ENCODE measurements at places on chromosomes 12 and 14.
A peak's percentile ranks its signal among the peaks of the same experiment; 100 is the strongest.

DNA sequence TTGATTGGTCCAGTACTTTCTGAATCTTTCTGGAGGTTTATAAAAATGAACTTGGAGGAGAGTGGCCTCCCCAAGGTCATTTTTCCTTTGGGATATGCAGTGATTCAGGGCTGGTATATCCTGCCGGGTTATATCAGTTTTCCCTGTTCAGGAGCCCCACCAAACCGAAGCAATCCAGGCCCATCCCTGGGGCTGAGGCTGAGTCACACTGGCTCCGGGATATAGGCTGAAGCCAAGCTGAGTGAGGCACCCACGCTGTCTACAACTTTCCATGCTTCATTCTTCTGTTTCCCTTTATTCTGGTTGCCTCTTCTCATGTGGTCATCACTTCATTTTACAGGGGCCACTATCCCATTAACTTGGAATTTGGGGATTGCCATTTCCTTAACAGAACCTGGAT is 3.4 kb downstream of the SSPN start:
- peak; percentile 76 for DNase-seq

GRCh38 chr12:109448707-109449390 is 28.3 kb downstream of the KCTD10 start:
- DNase-seq = no peak

DNA sequence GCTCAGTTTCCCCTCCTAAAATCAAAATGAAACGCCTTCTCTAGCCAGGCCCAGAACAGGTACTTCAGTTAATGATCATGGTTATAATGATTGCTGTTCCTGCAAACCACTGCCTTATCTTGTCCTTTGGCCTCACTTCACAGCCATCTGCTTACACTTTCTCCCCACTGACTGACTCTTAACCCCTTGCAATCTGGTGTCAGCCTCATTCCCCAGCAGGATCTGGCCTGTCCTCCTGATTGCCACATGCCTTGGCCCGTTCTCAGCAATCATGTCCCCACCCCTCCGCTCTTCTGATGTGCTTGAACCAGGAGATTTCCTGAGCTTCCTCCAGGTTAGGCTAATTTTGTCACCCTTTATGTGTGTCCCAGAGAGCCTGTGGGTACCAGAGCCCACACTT is 64.5 kb downstream of the KCNA1 start:
- no peak for DNase-seq

DNA sequence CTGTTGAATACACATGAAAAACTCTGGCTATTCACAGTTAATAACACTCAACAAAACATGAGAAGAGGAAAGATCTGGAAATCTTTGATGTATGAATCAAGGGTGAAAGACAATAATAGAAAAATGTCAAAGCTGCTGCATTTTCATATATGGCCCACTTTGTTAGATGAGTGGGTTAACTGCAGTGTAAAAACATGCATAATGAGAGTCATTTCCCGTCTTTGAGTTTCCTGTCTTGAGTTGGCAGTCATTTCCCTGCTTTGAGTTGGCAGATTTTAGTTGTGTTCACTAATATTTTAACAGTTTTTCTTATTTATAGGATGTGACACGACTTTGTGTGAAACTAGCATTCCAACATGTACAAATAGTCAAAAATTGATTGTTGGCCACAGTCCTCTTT is 87.9 kb upstream of the PTPRQ start:
- DNase-seq = no peak

GRCh38 chr14:96040828-96041371 is 1.7 kb downstream of the C14orf132 start:
- DNase-seq = no peak

- DNase-seq = no peak
These were observed 5.1 kb upstream of the TMEM179 start for GRCh38 chr14:104609666-104610065.

DNA sequence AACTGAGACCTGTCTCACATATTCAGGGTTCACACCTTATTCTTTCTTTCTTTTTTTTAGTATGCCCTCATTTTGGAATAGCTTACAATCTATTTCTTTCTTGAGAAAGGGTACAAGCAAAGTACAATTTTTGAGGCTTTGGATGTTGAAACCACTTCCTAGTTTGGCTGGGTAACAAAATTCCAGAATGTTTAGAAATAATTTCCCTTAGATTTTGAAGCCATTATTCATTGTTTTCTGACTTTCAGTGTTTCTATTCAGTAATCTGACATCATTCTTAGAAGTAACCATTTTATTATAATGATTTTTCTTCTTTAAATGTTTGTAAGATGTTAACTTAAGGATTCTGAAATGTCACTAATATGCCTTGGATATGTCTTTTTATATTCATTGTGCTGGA is 28.2 kb downstream of the ST8SIA1 start:
- DNase-seq = peak; percentile 37

DNA sequence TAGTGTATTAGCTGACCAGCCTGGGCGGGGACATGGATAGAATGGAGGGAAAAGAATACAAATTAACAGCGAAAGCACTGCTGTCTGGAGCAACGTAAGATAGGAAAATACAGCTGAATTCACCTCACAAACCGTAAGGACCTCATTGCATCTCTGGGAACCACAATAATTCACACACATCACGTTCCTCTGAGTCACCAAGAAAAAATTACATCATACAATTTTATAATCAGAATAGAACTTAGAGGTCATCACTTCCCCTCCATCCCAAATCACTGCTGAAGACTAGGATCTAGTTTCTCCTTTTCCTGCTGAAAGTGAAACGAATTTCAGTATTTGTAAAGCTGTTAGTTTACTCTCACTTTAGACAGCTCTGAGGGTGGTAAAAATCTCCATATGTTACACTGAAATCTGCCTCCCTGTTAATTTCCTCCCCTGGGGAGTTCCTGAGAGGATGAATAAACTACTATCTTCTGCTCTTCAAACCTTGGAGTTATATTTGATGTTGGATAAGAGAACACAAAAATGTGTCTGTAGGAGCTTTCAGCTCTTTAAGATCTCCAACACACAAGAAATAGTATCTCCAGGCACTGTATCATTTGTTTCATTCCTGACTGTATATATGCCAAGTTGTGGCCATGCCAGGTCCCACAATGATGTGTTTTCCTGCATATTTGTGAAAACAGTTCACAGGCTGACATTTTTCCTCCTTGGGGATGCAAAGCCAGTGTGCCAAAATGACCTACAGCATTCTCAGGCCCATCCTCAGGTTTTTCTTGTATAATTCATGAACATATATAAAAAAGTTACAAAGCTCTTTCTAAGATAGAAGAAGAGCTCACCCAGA is 63.8 kb upstream of the SSTR1 start:
- DNase-seq = peak; percentile 83

DNA sequence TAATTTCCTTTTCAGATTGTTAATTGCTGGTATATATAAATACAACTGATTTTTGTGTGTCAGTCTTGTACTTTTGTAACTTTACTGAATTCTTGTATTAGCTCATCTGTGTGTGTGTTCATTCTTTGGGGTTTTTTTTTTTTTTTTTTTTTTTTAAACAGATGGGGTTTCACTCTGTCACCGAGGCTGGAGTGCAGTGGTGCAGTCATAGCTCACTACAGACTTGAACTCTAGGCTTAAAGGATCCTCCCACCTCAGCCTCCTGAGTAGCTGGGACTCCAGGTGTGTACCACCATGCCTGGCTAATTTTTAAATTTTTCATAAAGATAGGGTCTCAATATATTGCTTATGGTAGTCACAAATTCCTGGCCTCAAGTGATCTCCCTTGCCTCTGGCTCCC is 68.0 kb downstream of the WNK1 start:
- no peak for DNase-seq

DNA sequence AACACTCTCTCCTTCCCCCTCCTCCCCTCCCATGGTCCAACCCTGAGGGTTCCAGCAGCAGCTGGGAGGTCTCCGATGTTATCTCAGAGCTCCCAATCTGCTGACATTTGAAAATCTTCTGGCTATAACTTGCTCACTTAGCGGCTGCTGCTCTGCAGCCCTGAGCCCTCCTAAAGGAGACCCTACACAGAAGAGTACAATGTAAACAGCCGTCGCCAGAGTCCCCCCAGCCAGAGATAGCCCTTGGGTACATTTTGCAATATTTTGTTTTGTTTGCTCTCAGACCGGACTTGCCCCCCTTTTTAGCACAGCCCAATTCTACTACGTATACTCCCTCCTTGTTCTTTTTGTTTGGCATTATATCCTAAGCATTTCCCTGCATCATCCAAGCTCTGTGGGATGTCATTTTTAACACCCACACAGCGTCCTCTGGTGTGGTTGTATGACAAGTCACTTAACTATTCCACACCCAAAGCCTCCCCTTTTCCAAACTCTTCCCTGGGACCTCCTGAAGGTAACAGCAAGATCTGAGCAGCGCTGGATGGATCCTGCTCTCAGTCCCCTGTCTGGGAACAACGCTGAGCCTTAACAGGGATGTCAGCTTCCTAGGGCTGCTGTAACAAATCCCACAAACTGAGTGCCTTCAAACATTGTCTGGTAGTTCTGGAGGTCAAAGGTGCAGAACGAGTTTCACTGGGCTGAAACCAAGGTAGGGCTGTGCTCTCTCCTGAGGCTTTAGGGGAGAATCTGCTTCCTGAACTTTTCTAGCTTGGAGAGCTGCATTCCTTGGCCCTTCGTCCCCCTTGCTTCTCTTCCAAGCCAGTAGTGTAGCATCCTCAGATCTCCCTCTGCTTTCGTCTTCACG is 25.3 kb upstream of the TCL1B start:
- no peak for DNase-seq

DNA sequence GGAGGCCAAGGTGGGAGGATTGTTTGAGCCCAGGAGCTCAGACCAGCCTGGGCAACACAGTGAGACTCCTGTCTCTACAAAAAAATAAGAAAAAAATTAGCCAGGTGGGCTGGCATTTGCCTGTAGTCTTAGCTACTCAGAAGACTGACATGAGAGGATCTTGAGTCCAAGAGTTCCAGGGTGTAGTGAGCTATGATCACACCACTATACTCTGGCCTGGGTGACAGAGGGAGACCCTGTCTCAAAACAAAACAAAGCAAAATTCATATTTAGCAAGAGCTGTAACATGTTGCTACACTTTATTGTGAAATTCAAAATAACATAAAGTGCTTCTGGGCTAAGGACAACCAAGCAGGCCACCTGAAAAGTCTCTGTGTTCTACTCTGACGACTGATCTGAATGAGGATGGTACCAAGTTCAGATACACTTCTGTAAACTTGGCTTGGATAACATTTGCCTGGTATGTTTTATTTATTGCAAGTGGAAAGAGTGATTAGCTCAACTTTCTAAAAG is 11.6 kb upstream of the STRN3 start:
- no peak for DNase-seq

DNA sequence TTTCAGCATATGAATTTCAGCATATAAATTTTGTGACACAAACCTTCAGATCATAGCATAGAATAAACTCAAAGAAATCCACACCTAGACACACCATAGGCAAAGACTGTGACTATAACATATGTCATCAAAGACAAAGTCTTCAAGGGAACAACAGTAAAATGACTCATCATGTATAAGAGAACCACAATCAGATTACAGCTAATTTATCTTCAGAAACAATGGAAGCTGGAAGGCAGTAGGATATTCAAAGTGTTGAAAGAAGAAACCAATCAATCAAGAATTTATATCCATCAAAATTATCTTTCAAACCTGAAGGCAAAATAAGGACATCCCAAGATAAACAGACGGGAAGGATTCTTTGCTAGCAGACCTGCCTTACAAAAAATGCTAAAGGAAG is 29.0 kb downstream of the DLK1 start:
- DNase-seq = no peak

DNA sequence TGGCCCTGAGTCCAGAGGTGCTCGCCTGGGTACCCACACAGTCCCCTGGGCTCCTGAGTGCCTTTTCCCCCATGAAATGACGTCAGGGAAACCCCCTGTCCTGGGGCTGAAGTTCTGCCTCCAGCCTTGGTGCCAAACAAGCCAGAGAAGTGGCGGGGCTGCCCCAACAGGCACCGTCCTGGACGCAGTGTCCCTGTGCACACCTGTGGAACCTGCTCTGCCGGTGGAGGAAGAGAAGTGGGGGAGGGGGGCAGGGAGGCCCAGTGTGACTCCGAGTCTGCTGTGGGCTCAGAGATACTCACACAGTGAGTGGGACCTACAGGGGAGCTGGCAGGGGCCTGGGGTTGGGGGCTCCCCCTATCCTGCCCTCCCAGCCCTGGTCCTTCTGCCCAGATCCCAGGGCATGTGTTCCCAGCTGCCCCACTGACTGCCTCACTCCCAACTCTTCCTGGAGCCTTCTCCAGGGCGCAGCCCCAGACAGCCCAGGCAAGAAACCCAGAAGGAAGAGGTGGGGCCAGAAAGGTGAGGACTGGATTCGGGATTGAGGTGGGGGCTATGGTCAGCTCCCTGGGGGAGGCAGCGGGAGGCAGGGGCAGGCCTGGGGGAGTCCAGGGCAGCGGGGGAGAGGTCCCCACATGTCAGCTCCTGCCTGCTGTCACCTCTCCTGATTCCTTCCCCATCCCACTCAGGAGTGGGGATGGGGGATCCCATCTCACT is 24.7 kb downstream of the CCDC85C start:
- DNase-seq = no peak

DNA sequence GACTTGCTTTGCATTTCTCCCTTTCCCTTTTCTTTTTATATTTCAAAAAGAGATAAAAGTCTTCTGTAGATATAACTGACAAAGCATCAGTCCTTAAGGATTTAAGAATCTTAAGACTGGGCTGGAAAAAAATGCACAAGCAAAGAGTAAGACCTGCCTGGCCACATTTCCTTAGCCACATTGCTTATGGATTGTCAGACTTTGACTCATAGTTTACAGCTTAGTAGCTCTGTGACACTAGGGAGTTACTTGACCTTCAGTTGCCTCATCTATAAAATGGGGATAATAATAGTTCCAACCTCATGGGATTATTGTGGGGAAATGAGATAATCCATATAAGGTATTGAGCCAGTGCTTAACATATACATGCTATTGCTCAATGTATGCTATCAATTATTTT is 66.4 kb upstream of the STK38L start:
- peak; percentile 93 for DNase-seq

DNA sequence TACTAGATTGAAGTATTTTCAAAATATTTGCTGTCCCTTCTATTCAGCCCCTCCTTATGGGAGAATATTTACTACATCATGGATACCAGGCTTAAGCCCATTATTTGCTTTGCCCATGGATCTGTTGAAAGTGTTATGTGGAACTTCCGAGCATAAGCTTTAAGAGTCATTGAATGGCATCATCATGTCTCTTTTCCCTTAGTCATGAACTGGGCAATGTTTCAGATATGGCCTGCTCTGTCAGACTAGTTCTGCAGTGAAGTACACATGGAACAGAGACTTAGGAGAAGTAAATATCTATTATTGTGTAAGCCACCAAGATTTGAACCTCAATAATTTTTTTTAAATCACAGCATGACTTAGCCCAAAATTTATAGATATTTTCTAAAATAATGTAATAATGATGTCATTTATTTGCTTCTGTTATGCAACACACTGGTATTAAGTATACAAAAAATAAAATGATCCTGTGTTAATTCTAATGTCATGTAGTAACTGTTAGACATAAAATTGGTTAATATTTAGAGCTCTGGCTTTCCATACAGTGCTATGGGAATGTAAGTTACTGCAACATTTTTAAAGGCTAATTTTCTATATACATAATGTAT is 1097.3 kb downstream of the SLC16A7 start:
- DNase-seq = no peak

DNA sequence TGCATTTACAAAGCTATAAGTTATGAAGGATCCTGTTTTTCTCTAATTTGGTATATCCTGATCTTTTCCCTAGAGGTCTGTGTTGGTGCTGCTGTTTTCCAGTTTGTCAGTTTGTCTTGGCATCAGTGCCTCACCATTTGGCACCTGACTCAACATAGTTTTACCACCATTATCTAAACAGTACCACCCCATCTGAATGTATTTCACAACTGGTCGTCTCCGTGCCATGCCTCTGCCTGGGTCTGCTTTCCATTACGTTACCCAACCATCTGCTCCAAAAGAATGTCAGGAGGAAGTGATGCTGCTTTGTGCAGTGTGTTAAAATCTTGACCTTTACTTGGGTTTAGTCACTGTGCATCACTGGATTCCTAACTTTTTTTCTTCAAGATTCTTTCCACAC is 129.3 kb upstream of the RASSF8 start:
- DNase-seq = peak; percentile 97

All from fibroblast of skin of scalp (primary cell).